ENCODE measurements at places on chromosomes 1 and 21.

DNA sequence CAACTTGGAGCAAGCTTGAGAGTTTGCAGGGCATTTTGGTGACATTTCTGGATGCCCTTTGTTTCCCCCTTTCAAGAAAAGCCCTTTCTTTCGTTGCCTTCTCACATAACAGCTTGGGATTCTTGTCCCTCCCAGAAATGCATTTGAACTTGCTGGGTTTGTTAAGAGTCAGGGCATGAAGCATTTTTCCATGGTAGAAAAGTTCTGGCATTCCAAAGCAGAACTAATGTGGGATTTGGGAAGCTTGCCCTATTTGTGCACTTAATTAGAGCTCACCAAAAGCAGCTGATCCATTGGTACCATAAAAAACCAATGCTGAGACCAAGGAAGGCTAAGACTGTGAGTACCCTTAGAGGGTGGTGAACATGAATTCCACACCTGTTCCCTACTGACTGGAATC lies 99.8 kb upstream of the HOOK1 start:
- DNase-seq, result no peak

DNA sequence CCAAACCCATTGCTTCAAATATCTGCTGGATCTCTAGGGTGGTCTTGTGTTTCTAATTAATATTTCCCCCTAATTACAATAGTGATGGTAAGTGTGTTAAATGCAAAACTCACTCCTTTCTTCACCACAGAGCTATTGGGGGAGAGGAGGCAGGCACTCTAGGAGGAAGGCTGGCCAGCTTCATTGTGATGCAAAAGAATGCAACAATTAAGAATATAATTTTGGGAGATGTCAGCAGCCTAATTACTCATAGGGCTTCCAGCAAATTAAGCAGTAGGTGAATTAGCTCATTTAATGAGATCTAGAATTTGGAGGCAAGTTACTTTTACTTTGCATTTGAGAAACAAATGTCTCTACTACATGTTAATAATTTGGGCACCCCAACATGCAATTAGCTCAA lies 560.4 kb upstream of the DAB1 start:
- no peak for DNase-seq

- no peak for DNase-seq
Measured at GRCh38 chr1:234779160-234779538, 169.2 kb upstream of the IRF2BP2 start.

DNA sequence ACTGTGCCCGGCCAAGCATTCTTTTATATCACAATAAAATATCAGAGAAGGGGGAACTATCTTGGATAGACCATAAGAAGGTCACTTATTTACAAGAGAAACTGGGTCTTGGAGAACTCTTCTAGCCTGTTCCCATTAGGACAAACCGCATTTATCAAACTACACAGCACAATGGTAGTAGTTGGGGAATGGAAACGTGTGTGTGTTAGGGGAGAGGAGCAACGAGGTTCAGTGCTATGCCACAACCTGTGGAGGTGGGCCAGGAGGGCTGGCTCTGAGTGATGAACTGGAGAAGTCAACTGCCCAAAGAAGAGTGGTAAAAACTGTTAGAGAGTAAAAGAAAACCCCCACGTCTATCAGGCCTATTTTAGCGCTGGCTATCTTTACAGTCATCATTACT lies 1.6 kb downstream of the DONSON start:
- no peak for DNase-seq

DNA sequence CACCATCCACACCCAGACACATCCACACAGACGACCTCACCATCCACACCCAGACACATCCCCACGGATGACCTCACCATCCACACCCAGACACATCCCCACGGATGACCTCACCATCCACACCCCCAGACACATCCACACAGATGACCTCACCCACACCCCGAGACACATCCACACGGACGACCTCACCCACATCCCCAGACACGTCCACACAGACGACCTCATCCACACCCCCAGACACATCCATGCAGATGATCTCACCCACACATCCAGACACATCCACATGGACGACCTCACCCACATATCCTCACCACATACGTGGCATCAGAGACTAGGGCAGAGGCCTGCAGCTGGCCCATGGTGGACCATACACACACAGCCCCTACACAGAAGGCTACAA lies 14.7 kb upstream of the FABP3 start:
- no peak for DNase-seq

DNA sequence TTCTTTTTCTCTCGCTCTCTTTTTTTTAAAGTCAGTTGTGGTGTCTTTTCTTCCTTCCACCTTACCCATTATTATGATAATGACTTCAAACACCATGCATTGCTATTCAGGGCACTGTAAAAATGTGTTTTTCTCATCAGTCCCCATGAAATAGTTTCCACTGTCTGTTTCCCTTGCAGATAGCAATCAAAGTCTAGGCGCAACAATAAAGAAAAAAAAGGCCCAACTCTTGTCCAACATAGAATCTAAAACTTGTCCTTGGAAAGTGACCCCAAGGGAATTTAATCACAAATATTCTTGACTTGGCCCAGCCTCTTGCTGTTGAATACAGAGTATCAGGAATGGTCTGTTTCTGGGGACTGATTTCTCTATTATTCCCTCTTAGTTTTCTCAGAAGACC lies 382.5 kb downstream of the PLPP3 start:
- no peak for DNase-seq

GRCh38 chr1:104932949-104933679 lies 1183.4 kb downstream of the AMY1C start:
- no peak for DNase-seq

DNA sequence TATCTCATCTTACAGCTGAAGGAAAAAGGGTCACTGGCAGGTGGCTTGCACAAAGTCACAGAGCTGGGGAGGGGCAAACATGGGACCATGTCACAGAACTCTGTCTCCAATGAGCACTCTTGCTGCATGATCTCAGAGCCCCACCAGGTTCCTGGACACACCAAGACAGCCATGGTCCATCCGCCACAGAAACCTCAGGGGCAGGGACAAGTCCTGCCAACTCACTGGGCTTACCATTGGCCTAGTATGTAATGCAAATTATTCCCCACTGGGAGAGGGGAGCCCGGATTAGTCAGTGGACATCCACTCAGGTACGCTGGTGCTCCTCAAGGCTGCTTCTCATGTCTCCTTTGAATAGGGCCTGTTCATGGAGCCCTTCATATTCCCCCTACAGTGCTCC lies 14.2 kb downstream of the S100A7A start:
- no peak for DNase-seq

DNA sequence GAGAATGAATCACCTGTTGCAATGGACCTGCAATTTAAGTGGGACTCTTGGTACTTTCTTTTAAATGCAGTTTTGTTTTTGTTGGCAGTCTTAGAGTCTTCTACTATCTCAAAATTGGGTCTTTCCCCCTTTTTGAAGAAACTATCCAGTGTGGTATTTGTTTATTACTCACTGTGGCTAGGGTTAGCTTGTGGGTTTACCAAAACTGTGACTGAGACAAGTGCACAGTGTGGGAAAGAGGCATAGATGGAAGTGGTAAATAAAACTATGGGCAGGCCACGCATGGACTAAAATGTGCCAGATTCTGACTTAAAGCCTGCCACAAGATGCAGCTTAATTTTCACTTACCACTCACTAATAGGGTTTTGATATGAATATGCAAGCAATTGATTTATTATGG lies 1441.7 kb downstream of the PLA2G4A start:
- no peak for DNase-seq

GRCh38 chr1:101026430-101026788 lies 825 bp upstream of the DPH5 start:
- DNase-seq, result no peak

DNA sequence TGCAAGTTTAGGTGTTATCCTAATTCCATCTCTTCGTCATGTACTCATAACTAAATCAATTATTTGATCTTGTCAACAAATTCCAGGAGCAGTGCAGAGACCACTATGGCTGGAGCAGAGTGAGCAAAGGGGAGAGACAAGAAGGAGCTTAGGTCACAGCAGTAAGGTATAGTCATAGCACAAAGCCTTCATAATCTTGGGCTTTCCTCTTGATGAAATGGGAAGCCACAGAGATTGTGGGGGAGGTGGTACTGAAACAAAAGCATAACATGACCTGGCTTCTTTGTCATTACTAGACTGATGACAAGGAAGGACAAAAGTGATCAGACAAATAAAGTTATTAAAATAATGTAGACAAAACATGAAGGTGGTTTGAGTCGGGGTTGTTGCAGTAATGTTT lies 60.1 kb upstream of the PTGS2 start:
- DNase-seq, result no peak

DNA sequence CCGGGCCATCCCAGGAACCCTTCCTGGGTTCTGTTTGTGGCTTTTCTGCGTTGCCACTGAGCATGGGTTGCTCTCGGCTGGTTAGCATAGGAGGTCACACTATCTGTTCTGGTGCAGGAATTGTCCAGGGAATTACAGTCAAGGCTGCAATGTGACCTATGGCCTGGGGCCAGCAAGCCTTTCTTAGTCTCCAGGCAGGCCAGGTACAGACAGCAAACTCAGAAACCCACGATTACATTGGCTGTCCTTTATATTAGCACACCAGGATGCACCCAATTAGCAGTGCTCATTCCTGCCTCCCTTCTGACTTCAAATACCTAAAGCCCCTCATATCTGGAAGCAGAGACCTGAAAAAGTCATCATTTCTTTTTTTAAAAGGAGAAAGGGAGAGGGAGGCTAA lies 55.2 kb downstream of the CD247 start:
- no peak for DNase-seq

DNA sequence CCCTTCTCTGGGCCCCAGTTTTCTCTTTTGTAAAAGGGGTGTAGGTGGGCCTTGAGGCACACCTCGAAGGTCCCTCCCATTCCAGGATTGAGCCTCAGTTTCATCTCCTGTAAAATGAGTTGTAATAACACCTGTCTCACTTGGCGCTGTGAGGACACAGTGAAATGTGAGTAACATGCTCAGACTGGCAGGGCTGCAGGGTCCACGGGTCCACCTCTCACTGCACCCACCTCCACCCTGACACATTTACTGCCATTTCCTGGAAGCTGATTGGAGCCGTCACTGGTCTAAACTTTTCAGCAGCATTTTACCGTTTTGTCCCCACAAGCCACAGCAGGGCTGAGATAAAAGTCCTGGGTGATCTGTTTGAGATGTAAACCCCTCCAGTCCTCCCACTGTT lies 398.0 kb downstream of the PTPRU start:
- DNase-seq, result no peak

DNA sequence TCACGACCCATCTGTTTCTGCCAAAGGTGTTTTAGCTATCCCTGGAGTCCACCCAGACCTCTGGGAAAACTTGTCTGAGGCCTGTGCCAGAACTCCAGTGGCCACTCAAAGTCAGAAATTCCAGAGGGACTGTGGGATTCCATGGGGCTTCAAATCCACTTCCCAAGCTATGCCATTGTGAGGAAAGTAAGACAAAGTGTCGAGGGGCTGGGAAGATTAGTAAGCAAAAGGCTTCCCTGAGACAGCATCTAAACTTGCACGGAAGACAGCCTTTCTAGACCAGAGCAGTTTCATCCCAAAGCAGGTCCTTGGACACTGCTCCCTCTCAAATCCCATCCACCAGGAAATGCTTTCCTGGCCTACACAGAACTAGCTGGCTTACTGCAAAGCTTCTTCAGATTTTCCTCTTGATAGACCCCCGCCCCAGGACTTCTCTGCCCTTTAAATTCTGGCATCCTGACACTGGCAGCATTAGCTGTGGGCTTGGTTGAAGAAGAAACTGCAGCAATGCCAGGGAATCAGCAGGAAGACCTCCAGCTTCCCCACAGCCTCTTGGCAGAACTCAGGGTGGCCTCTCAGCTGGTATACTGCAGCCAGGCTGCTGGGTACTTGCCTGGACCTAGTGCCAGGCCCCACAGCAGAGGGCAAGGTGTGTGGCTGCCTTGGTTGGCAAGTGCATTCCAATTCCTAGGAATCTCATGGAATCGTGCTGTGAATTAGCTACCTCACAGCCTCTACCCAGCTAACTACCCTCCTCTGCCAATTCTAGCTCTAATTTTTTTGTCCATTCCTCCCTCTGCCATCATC lies 27.3 kb upstream of the LMX1A start:
- no peak for DNase-seq

DNA sequence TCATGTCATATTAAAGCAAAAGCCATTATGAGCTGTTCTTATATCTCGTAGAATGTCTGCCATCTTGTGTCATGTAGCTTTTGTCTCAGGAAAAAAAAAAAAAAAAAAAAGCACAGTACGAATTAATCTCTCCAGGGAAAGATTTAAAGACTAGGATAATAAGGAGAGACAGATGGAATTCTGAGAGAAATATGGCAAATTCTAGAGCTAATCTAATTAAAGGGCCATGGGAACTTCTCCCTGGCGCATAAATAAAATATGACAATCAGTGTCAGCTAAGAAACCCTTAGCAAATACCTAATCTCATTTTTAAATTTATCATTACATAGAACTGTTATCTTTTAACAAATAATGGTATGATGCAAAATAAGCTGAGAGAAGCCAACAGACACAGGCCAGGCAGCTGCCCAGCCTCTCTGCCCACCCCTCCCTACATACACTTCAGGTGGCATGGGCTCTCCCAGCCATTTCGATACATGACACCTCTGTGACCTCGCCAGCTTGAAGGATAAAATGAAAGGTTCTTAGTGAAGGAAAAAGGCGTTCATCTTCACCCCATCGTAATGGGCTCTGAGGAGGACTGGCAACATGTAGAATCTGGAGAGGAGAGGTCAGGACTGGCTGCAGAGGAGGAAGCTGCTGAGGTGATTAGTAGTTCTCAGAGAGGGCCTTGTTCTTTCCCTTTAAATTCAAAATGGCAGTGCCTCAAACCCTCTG lies 39.8 kb downstream of the DISC1 start:
- no peak for DNase-seq

DNA sequence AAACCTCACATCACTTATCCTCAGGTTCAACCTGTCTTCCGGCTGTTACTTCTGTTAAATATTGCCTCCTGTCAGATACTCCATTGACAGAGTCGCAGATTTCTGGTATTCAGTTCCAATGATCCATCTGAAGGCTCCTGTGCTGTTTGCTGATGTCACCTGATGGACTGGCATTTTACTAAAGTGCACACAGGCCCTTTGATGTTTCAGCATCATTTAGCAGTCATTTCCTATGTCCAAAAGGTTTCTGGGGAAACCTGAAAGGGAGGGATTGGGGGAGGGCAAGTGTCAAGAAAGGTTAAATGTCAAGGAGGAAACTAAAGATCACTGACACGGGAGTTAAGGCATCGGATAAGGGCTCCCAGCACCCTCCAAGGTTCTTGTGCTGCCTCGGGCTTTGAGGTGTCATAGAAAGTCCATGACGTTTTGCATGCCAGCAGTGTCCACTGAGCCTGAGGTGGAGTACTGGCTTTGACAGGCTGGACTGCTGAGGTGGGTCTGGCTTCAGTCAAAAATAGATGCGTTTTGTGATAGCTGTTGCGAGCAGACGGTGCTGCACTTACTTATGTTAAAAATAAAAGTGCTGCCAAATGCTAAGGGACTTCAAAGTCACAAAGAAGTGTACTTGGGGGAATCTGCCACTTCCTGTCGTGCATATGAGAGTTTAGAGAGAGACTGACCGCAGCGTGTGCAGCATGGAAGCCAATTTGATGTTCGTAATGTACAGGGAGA lies 30.8 kb downstream of the XCL2 start:
- no peak for DNase-seq

GRCh38 chr1:209808059-209808581 lies 2.2 kb upstream of the IRF6 start:
- DNase-seq, result no peak

GRCh38 chr1:193767886-193768285 lies 581.5 kb upstream of the B3GALT2 start:
- no peak for DNase-seq
